Immature natural killer cell (primary cell): ENCODE measurements at places on chromosomes 7 and 10. TPM values are rescaled to one million over a fixed set of nuclear protein-coding genes. Genes with fewer than 3 reads are reported as not detected.

Gene C10orf105
- 0.09 TPM for polyA plus RNA-seq

Gene IL2RA
- polyA plus RNA-seq = 2.7 TPM

Gene ZNF479
- not detected for polyA plus RNA-seq

Gene C10orf53
- polyA plus RNA-seq = not detected

Gene DCLRE1A
- polyA plus RNA-seq = 7.1 TPM

Gene MOGAT3
- polyA plus RNA-seq = not detected

Gene GJD4
- polyA plus RNA-seq = not detected
